Stimulated activated naive CD4-positive, alpha-beta T cell treated with Interleukin-2 at 50 U/mL for 16 hours (primary cell): ENCODE measurements at places on chromosomes 5 and 9.

DNA sequence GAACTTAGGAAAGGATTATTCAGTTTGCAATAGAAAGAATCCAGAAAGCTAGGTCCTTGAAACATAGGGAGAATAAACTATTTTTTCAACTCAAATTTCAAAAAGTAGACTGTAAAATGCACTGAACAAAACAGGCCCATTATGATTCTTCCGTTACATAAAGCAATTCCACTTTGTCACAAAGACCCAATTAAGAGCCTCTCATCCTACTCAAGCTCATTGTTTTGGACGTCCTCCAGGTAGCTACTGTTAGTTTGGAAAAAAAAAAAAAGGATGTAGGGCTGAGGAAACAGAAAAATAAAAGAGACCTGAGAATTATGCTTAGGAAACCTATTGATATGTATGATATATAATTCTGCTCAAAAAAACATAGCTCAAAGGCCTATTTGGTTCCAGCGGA is 74.0 kb downstream of the DIRAS2 start:
- DNase-seq = no peak

- DNase-seq = no peak
Measured at GRCh38 chr9:97374811-97375210, 37.1 kb upstream of the TDRD7 start.

DNA sequence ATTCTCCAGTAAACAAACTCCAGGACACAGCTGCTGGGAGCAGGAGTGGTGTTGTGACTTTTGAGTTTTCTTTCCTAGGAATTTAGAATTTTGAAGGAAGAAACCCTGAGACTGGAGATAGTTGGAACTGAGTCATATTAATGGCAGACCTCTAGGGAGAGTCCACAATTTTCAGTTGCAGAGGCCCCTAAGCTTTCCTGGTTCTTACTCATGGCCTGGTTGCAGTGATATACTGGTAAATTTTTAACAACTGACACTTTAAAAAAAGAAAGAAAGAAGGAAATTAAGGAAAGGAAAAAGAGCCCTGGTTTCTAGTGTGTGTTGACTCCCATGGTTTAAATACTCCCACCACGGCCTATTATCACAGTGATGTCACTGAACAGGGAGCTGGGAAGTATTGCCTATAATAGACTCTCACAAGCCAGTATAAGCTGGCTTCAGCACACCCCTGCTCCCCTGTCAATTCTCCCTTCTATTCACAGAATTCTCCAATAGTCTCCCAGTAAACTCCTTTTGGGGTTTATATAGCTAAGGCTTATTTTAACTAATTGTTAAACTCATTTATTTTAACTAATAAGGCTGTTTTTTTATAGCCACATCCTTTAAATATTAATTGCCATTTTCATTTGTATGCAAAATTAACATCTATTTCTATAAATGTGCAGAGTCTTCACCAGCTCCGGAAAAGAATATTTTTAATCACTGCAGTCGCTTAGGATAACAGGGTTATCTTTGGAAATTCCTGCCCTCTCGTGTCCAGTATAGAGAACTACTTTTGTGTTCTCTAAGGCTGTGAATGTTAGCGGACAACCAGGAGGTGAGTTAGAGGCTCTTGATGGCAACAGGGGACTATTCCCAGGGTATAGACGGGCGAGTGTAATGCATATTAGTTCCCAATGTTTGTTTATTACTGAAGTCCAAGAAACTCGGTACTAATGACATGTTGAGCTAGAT is 59.7 kb downstream of the GGTA1 start:
- DNase-seq = no peak

- DNase-seq = no peak
Measured at GRCh38 chr5:88503041-88503345, 234.3 kb upstream of the TMEM161B start.

DNA sequence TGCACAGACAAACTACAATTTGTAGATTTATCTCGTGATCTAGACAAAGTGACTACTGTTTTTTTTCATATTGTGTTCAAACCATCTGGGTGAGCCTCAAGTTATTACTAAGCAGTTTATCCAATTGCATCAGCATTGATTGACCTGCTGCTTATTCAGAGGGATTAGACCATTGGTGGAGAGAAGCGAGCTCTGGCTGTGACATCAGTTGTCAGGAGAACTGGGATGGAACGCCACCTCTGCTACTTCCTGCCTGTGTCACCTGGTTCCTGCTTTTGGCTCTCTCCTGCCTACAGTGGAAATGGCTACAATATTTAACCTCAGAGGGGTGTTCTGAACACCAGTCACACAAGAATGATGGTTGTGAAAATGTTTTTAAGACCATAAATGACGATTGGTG is 12.1 kb downstream of the NR4A3 start:
- DNase-seq = no peak

DNA sequence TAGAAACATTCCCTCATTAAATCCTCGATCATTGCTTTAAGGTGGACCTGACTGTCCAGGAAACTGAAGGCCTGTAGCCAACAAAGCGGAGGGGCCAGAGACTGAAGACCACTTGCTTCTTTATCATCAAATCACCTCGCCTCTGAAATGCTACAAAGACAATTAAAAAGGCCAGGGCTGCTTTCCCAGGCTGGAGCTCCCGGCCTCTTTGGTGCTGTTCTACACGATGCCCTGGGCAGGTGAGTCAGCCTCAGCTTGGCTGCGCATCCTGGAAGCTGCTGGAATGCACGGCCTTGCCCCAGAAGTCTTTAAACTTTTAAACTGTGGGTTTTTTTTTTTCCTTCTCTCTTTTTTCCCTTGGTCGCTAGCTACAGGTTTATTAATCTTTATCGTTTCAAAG is 46.5 kb downstream of the SH3PXD2B start:
- DNase-seq = no peak

- peak; percentile 32 for DNase-seq
Measured at GRCh38 chr5:139745132-139745799, 50.3 kb upstream of the PSD2 start.

- no peak for DNase-seq
Measured at GRCh38 chr9:116686693-116687073, 422 bp upstream of the TRIM32 start.
